ENCODE measurements at places on chromosomes 3 and 15.

- DNase-seq: no peak
Observed at GRCh38 chr15:63439536-63440264, 58.1 kb upstream of the CA12 start.

DNA sequence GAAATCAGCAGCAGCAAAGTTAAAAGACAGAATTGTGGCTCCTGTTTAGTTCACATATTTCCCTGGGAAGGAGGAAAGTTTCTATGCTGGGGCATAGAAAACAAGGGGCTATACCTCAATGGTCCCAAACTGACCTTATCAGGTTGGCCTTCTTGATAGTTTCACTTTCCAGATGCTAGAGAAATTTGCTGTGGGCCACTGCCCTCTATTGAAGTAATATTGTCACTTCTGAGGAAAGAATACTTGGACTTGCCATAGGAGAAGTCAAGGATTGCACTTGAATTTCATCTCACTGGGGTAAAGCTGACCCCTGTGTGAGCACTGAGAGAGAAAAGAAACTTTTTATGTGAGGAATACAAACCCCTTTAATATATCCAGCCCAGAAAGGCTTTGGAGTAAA lies 49.3 kb upstream of the XCR1 start:
- DNase-seq: no peak

- DNase-seq: no peak
Observed at GRCh38 chr15:79942741-79943481, 28.1 kb downstream of the BCL2A1 start.

- DNase-seq: no peak
Observed at GRCh38 chr3:73271-73670, 123.3 kb upstream of the CHL1 start.
